ENCODE measurements at places on chromosomes 3 and 15.
A peak's percentile ranks its signal among the peaks of the same experiment; 100 is the strongest.

DNA sequence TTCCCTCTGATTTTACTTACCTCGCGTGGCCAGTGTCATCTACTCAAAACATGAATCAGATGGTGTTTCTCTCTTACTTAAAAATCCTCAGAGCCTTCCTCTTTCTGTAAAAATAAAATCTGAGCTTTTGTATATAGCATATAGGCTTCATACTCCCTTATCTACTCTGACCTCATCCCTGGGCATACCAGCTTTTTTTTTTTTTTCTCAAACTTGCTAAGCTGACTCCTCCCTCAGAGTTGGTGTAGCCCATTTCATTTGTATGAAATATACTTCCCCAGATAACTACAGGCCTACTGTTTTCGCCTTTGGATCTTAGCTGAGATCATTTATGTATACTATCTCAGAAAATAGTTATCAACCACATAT, 648.9 kb upstream of the ALCAM start:
- no peak for DNase-seq

DNA sequence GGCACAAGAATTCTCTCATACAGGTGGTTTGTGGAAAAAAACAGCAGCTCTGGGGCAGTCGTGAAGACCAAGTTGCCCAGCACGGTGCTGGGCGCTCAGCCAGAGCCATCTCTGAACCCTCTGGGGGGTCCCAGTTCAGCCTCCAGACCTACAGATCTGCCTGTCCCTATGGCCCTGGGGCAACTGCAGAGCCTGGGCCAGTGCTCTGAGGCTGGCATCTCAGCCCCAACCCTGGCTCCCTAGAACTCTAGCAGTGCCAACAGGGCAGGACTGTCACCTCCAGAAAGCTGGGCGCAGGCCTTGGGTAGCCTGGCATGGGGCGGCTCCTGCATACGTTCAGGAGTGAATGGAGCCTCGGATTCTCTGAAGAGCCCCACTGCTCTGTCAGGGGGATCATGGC, 44.7 kb downstream of the DNAJB8 start:
- no peak for DNase-seq

- no peak for DNase-seq
Observed at GRCh38 chr15:26590676-26591075, 182.2 kb downstream of the GABRB3 start.

- no peak for DNase-seq
Observed at GRCh38 chr15:99475754-99476412, 89.9 kb upstream of the MEF2A start.

- DNase-seq, result no peak
Observed at GRCh38 chr3:99413504-99413903, 224.9 kb upstream of the COL8A1 start.

DNA sequence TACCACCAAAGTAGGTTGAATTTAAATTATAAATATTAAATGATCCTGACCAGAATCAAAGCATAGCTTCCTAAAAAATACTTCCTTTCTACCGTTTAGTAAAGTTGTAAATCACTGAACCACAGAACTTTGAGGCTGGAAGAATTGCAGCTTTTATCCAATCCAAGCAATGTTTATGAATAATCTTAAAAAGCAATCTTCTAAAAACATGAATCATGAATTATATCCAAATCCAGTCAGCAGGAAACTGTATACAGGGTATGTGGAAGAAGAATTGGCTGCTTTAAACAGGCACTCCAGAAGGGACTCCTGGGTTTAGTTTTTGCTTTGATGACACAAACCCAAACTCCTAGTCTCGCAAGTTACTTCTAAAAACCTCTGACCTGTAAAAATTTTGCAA, 30.2 kb downstream of the HEG1 start:
- no peak for DNase-seq

GRCh38 chr3:112519424-112520001, 20.2 kb upstream of the BTLA start:
- DNase-seq, result no peak

- no peak for DNase-seq
Observed at GRCh38 chr3:116663161-116664110, 46.1 kb upstream of the TUSC7 start.

DNA sequence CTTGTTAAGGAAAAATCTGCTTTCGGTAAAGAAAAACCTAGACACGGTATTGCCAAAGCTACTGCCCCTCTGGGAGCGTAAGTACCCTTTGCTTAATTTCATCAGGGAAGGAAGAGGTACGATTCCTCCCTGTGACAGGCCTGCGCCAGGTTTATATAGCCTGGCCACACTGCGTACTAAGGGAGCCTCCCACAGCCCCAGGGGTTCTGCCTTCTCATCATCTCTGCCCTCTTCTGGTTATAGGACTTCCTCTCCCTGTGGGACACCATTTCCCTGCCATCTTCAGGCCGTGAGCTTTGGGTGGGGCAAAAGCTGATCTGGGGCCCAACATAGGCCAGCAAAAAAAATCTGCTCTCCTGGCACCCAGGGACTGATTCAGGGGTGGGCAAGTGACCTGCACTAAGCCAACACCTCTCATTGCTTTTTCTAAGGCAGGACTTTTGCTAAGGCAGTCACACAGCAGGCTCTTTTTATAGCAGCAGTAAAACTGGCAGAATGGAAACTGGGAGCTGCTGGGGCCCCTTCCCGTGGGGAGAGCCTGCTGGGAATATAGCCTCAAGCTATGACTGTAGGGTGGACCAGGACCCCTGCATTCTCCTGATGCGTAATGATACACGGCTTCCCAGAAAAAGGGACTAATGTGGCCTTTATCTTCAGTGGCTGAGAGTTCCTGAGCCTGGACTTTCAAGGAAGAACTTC, 76.2 kb downstream of the PRICKLE2 start:
- DNase-seq, result no peak

DNA sequence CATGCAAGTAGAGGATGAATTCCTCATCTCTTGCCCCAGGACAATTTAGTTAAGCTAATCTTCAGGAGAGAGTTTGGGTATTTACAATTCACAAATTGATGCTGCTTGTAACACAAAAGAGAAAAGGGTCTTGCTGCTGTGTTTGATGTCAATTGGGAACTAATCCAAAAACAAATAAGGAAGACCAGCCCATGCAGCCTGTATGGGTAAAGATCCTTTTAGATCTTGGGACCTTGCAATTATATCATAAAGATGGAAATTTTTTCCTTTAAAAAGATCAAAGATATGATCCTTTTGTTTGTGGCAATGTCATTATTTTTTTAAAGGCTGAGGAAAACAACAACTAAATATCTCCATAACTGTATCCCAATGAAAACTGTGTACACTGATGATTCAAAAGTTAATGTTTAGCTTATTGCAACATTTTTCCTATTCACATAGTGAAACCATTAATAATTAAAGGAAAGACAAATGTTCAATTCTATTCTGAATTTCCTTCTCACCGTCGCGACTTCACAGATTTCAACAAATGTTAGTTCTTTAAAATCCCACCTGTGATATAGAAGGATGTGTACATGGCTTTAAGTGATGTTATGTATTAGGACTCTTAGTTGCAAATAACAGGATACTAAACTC, 40.2 kb downstream of the TMEM212 start:
- no peak for DNase-seq

DNA sequence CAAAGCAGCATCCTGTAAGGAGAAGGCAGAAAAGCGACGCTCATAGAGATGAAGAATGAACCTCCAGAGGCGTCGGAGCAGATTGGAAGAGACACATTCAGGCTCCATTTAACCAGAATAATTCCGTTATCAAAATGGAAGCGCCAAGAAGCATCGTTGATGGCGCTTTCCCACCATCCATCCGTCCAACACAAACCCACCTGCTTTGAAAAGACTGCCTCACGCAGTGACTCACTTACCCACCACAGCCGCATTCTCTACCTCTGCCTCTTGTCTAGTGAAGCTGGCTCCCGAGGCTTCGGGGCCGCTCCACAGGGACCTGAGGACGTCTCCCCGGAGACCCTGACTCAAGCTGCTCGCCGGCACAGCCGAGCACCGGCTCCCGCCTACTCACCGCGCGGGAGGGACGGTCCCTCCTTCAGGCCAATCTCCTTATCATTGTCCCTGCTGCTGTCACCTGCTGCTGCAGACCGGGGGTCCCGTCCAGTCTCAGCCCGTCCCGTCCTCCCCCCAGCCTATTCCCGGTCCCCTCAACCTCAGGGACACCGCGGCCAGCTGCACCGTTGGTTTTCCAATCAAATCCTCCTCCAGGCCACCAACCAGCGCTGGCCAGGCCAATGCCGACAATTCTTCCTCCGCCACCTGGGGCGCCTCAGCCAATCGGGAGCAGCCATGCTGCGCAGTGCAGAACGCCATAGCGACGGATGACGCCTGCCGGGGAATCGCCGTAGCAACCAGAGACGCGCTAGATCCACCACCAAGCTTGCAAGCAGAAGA, at the start of gene NEK10:
TSS of gene NEK10 (minus strand) at position 553 of the 777 bp plus-strand sequence. CDS start 16,501 bp downstream, outside the sequence.
- DNase-seq, result peak; percentile 82

GRCh38 chr3:23817508-23818223, 11.9 kb downstream of the UBE2E1 start:
- DNase-seq, result no peak

GRCh38 chr15:78242128-78242527, 7.8 kb upstream of the ACSBG1 start:
- DNase-seq, result no peak

- DNase-seq, result no peak
Observed at GRCh38 chr15:70257573-70258248, 160.0 kb upstream of the TLE3 start.

GRCh38 chr15:26091184-26091583, 228.1 kb upstream of the ATP10A start:
- no peak for DNase-seq

- no peak for DNase-seq
Observed at GRCh38 chr3:178966299-178967176, 105.1 kb downstream of the ZMAT3 start.

Measured in stimulated activated CD8-positive, alpha-beta memory T cell treated with anti-CD3 and anti-CD28 coated beads, Interleukin-7, amount 100 ng/mL, for 48 hours (primary cell).